HFF-Myc (cell line): ENCODE measurements at places on chromosomes 7 and 10.

GRCh38 chr10:125105706-125106255 is 54.6 kb downstream of the CTBP2 start:
- DNase-seq, result no peak

GRCh38 chr10:11217521-11217920 is 199.8 kb downstream of the CELF2 start:
- DNase-seq, result no peak

- no peak for DNase-seq
Observed at GRCh38 chr7:44936322-44936721, 42.5 kb downstream of the MYO1G start.

GRCh38 chr10:10831085-10831484 is 186.6 kb upstream of the CELF2 start:
- DNase-seq, result peak; percentile 71

DNA sequence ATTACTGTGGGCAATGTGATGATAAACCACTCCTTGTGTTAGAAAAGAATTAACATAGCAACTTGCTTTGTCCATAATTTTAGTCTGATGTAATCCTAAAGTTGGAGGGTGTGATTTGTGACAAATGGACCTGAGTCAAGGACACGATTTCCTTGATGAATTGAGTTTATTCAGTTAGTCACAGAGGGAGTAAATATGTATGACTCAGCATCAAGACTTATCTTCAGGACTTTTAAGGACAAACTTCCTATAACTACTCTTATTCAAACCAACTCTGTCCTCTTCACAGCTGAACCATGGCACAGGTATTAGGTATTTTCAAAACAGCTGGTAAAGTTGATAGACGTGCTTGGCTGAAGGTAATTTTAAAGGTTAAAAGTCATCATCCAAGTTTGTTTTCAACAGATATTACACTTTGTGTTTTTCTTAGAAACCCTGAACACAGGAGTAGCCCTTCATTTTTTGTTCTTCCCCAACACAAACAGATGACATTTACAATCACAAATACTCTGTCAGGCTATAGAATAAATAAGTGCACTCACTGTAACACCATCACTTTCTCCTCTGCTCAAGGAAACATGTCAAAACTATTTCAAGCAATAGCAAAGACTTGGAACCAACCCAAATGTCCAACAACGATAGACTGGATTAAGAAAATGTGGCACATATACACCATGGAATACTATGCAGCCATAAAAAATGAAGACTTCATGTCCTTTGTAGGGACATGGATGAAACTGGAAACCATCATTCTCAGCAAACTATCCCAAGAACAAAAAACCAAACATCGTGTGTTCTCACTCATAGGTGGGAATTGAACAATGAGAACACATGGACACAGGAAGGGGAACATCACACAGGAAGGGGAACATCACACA is 54.5 kb downstream of the COA1 start:
- DNase-seq, result no peak

DNA sequence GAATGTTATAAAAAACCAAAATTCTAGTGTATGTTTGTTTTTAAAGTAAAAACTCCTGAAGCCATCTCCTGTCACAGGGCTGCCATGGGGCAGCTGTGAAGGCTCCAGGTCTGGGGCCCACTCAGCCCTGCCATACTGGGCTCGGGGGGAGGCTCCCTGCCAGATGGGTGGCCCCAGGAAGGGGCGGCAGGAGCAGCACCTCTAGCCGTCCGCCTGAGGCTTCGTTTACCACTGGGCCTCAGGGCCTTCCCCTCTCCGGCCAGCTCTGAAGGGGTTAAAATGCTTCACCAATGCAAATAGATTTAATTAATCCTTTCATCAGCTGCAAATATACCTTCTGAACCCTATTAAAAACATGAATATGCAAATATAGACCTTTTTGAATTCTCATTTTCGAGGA is 139.0 kb downstream of the ELFN1 start:
- no peak for DNase-seq

GRCh38 chr7:17952387-17952786 is 12.1 kb upstream of the SNX13 start:
- no peak for DNase-seq

DNA sequence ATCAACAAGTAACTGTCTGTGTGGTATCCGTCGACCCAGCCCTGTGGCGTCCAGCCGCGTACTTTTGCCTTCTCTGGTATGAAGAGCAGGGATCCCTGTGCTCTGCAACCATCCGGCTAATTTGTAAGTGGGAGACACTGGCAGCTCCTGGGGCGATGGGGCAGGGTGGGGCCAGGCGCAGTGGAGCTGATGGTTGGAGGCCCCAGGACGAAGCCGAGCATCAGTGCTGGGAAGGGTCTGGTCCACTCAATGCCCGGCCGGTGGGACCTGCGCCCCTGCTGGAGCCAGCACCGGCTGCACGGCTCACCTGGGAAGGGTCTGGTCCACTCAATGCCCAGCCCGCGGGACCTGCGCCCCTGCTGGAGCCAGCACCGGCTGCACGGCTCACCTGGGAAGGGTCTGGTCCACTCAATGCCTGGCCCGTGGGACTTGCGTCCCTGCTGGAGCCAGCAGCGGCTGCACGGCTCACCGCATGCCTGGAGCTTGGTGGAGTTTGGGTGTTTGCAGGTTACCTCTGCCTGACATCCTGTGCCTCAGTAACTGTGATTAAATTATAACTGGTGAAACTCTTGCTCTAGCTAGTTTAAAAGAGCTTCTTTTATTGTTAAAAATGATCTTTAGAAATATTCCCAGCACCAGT is 96.1 kb downstream of the NKX6-2 start:
- DNase-seq, result no peak

GRCh38 chr7:131493581-131493980 is 62.8 kb downstream of the PODXL start:
- no peak for DNase-seq

DNA sequence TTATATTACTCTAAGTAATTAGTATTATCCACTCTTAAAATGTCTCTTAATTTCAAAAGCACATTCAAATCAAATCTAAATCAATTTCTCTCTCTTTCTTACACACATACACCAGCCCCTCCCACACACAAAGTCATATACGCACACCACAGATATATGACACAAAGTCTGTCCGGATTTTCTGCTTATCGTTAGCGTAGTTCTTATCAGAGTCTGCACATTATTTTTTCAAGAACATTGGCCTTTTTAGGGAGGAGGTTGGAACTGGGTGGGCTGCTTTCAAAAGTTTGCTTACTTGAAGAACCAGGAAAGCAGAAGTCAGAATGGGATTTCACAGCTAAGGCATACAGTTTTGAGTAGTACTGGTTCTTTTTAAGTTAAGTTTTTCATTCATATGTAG is 387.6 kb upstream of the CHRM2 start:
- DNase-seq, result no peak

GRCh38 chr7:143953421-143953820 is 1.2 kb upstream of the OR2F1 start:
- no peak for DNase-seq

- DNase-seq, result no peak
Observed at GRCh38 chr7:151095123-151095797, 9.0 kb downstream of the AGAP3 start.

DNA sequence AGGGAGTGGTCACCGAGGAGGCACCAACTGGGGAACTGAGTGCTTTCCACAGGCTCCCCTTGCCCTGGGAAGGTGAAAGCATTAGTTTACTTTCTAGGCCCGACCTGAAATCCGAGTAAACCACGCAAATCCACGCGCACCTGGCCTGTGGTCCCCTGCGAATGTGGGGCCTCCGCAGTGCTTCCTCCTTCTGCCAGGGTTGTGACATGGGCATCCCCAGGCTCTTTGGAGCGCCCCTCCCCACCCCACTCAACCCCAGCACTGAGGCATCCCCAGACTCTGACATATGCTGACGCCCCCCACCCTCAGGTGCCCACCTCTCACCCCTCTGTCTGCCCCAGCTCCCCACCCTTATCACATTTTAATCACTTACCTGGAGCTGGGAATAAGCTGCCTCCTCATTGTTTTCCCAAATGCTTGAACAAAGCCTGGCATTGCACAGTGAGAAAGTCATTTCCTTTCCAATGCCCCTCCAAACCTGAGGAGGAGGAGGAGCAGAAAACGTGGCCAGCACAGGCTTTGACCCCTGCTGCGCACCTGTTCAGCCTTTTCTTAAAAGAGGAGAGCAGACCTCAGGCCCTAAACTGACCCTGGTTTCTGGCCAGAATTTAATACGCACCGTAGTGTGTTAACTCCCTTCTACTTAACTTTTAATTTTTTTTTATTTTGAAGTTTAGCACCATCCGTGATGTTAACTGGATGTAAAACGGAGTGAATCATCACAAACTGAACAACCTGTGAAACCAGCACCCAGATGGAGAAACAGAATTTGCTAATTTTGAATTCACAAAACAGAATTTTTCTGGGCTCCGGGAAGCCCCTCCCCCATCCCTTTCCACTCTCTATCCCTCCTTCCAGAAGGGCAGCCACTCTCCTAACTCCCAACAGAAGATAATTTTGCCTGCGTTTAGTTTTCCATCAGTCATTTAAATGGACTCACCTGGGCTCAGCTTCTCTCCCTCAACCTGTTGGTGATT is 129.4 kb downstream of the WDR11 start:
- DNase-seq, result no peak

DNA sequence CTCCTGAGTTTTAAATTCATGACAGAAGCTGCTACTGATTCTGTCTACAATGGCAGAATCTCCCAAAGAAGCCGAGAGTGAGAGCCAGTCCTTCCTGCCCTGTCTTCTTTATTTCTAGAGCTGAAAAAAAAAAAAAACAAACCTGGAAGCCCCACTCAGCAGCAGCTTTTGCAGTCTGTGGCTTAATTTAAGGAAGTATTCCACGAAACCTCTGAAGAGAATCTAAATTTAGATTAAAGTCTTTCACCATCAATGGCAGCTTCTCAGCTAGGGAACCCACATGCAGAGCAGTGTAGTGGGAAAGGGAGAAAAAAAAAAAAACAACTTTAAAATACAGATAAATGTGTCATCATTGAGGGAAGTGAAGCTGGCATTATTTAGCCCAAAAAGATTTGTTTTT is 23.4 kb downstream of the SMURF1 start:
- no peak for DNase-seq

DNA sequence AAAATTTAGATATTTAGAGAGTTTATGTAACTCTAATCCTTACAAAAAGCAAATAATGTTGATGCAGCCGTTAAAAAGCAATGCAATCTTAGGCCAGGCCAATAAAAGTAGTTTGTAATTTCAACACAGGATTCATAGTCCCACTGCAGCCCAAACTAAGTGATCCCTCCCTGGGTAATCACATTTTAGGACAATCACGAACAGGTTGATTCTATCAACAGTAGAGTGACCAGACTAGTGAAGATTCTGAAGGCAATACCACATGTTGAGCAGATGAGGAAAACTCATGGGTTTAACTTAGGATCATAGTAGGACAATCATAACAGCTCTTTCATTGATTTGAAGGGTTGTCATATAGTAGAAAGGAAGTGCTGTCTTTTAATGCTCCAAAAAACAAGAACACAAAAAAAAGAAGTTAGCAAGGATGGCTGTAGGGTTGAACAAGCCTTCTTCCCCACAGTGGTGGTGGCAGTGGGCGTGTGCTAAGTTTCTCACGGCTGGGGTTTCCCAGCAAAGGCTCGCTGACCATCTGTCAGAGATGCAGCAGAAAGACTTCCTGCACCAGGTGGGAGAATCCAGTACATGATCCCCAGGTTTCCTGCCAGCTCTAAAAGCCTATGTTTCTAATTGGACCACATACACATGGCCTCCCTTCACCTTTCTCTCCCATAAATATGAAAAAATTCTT is 212.2 kb downstream of the CHRM2 start:
- DNase-seq, result peak; percentile 50

DNA sequence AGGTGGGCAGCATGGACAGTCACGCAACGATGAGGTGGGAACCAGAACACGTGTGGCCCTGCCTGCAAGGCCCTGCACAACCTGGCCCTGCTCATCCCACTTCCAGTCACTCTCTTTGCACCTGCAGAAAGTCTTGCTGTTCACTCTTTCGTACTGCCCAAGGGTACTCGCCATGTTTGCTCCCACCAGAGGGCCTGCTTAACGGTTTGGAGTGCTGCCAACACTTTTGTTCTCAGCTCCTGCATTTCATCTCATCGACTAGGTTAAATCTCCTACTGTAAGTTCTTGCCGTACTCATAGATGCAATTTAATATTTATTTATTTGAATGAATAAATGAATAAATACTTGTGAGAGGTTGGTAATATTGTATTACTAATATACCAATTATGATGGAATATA is 315.3 kb downstream of the SDK1 start:
- DNase-seq, result no peak

- no peak for DNase-seq
Observed at GRCh38 chr7:132805766-132806165, 229.5 kb upstream of the PLXNA4 start.

DNA sequence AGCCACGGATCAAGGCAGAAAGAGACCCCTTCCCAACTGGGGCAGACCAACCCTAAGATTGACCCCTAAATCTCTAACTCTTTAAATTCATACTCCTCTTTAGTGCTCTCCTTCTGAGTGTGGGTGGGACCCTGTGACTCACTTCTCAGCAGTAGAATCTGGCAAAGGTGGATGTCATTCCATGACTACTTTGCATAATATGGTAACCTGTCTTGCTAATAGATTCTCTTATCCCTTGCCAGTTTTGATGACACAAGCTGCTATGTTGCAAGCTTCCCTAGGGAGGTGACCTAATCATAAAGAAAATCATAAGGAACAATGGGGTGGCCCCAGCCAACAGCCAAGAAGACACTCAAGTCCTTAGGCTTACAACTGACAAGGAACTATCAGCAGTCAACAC is 155.4 kb upstream of the VWC2 start:
- DNase-seq, result no peak

DNA sequence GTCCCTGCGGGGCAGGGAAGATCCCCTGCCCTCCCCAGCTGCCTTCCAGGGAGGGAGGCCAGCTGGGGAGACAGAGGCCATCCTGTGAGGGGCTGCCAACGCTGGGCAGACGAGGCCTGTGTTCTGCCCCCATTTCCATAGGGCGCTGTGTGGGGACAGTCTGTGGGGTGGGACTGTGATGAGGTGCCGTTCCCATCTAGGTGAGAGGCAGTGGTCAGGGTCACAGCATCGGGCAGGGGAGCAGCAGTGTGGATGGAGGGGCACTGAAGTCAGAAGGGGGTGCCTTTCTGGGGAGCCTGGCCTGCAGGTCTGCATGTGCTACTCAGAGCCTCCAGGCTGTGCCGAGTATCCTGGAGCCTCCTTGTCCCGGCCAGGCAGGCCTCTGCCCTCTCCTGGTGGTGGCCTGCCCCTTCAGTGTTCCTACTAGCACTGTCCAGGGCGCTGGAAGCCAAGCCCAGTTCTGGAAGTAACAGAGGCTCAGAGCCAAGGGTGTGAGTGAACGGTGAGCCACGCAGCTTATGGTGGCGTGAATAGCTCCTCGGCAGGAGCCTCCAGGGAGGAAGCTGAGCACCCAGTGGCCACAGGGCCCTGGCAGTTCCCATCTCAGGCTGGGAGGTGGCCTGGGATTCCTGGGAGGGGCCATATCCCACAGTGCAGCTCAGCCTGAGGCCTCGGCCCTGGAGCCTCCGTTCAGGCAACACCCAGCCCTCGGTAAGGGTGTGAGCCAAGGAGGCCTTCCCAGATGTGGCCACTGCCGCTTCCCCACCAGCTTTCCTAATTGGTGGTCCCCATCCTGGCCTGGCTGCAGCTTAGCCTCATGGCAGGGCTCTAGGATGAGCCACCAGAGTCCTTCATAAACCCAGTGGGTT is 23.3 kb upstream of the CSGALNACT2 start:
- no peak for DNase-seq

- no peak for DNase-seq
Observed at GRCh38 chr10:107708981-107709380, 544.5 kb upstream of the SORCS1 start.
